ENCODE measurements at places on chromosomes 7 and 10.

DNA sequence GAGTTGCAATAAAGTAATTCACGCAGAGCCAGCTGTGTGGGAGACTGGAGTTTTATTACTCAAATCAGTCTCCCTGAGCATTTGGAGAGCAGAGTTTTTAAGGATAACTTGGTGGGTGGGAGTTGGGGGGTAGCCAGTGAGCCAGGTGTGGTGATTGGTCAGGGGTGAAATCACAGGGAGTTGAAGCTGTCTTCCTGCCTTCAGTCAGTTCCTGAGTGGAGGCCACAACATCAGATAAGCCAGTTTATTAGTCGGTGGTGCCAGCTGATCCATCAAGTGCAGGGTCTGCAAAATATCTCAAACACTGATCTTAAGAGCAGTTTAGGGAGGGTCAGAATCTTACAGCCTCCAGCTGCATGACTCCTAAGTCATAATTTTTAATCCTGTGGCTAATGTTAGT, 3.3 kb upstream of the CYP51A1 start:
- DNase-seq, result no peak

DNA sequence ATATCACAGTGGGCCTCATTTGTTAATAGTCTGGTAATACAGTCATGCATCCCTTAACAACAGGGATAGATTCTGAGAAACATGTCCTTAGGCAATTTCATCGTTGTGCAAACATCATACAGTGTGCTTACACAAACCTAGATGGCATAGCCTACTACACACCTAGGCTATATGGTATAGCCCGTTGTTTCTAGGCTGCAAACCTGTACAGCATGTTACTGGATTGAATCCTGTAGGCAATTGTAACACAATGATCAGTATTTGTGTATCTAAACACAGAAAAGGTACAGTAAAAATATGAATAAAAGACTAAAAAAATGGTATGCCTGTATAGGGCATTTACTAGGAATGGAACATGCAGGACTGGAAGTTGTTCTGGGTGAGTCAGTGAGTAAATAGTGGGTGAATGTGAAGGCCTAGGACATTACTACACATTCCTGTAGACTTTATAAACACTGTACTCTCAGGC, 12.0 kb upstream of the RHOBTB1 start:
- no peak for DNase-seq

GRCh38 chr7:101947899-101948298, 130.5 kb downstream of the CUX1 start:
- DNase-seq, result peak; percentile 46

DNA sequence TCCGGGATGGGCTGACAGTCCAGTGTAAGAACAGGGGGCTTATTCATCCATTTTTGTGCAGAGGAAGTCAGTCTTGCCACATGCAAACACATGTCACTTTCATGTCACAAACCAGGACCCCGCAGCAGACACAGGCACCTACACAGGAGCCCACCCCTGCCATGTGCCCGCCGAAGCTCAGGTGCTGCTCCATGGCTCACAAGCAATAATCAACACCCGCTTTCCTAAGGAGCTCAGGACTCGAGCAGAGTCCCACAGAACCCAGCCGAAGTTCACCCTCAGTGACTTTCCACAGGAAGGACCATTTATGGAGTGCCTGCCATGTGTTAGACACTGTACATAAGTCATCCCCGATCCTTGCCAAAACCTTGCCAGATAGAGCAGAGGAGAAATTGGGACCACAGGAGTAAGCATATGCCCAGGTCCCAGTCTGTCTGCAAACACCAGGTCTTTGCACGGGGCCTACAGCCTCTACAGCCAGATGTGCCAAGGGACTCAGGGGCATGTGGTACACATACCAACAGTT, 99.4 kb downstream of the EBF3 start:
- no peak for DNase-seq

DNA sequence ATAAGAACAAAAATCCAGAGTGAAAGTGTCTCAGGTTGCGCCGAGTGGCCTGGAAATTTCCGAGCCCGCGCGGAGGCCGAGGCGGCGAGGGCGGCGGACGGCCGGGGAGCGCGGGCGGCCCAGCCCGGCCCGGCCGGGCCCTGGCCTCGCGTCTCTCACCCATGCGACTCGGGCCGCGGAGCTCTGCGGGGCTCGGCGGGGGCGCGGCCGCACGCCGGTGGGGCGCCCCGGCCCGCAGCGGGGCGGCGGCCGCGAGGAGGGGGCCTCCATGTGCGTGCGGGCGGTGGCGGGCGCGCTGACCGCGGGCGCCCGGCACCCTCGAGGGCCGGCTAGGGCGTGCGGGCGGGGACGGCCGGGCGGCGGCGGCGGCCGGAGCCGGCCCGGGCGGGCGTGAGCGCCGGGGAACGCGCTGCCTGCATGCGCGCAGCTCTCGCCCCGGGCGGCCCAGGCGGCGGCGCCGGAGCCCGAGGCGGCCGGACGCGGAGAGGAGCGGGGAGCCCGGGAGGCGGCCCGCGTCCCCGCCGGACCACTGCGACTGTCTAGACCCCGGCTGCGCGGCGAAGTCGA, 302 bp upstream of the EN2 start:
- no peak for DNase-seq

DNA sequence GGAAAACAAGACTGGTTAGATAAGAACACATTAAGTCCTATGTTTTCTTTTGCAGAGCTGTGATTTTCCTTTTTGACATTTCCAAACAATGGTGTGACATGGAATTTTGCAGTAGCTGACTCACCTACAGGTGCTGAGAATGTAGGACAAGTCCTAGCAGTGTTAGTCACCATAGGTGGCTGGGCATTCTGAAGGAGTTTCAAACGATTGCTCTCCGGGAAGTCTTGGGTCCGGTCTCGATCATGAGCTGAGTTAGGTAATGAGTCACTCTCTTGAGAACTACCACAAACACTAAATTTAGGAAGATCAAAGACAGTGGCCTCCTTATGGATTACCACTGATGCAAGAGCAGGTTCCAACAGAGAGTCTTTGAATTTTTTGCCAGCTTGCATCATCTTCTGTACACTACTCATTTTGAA, 3.6 kb downstream of the FIGNL1 start:
- no peak for DNase-seq

Measured in NCI-H2029 (cell line).